ENCODE measurements at places on chromosomes 7 and 10. TPM values are rescaled to one million over a fixed set of nuclear protein-coding genes. Genes with fewer than 3 reads are reported as not detected.

DNA sequence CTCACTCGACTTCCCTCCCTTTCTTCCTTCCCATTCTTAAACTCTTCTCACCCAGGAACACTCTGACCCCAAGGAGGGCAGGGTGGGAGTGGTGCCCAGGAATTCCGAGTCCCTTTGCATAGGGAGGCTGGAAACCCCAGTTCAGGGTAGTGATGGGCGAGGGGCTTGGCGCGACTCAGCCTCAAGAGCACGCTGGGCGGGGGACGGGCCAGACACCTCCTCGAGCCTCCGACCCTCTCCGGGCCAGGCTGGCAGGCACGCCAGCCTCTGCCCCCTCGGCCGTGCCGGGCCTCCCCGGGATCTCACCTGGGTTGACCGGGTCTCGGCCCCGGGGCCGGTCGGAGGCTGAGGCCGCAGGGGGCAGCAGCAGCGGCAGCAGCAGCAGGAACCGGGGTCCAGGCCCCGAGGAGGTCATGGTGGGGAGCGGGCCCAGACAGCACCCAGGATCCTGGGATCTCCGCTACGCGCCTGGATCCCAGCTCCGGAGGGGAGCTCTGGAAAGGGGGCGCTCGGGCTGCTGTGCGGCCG lies 457 bp downstream of the PLOD3 start:
- no peaks in the 10 kb centered on the region for H3K27me3 ChIP-seq
- peaks cover 7% of the 10 kb centered on the region for H3K36me3 ChIP-seq
- no peak for DNase-seq
- H3K27ac ChIP-seq = peak overlapping the region; percentile 88
- H3K4me1 ChIP-seq = peaks cover 40% of the 10 kb centered on the region

DNA sequence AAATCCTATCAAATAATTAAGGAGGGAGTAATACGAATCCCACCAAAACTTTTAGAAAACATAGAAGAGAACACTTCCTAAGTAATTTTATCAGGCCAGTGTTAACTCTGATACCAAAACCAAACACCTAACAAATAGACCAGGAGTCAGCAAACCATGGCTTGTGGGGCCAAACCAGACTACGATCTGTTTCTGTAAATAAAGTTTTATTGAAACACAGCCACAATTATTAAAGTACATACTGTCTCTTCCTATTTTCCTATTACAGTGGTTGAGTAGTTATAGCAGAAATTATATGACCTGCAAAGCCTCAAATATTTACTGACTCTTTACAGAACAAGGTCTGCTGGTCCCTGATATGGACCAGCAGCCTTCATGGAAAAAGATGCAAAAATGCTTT lies 73.1 kb upstream of the ELN start:
- no peak for DNase-seq
- no peak overlapping the region for H3K4me3 ChIP-seq
- H3K27ac ChIP-seq = no peak overlapping the region
- no peaks in the 10 kb centered on the region for H3K36me3 ChIP-seq
- H3K27me3 ChIP-seq = peaks cover 38% of the 10 kb centered on the region
- H3K4me1 ChIP-seq = no peaks in the 10 kb centered on the region

GRCh38 chr7:155918720-155919390 lies 106.6 kb upstream of the SHH start:
- DNase-seq = peak; percentile 91
- H3K27ac ChIP-seq = peak overlapping the region; percentile 87
- H3K27me3 ChIP-seq = peaks cover 7% of the 10 kb centered on the region
- peaks cover 22% of the 10 kb centered on the region for H3K4me1 ChIP-seq
- H3K36me3 ChIP-seq = no peaks in the 10 kb centered on the region

GRCh38 chr7:77548206-77548605 lies 11.1 kb downstream of the PTPN12 start:
- no peaks in the 10 kb centered on the region for H3K27me3 ChIP-seq
- no peak overlapping the region for H3K4me3 ChIP-seq
- H3K27ac ChIP-seq = no peak overlapping the region
- DNase-seq = no peak

DNA sequence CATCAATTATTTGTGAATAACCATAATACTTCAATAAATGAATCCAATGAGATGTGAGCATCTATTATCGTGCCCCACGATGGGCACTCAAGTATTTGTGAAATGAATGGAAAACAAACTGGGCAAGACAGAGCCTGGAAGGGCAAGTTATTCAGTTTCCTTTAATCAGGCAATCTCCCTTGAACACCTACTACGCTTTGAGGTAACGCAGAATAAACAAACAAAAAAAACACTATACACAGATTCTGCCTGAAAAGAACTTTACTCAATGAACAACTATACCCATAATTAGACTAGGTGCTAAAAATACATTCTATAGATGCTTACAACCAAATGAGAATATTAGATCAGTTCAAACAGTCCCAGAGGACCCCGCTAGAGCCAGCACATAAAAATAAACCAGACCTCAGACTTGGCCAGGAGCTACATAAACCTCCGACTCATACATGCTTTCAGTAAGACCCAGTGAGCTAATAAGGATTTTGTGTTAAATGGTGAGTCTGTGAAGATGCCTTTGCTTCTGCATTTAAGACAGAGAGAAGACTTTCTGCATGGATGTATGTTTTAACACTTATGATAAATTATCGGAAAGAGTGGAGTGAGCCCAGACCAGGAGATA lies 121.3 kb downstream of the MPP7 start:
- DNase-seq = no peak
- H3K27ac ChIP-seq = peak overlapping the region; percentile 71
- H3K4me1 ChIP-seq = peaks cover 55% of the 10 kb centered on the region
- peaks cover 4% of the 10 kb centered on the region for H3K36me3 ChIP-seq
- H3K4me3 ChIP-seq = peak overlapping the region; percentile 20

DNA sequence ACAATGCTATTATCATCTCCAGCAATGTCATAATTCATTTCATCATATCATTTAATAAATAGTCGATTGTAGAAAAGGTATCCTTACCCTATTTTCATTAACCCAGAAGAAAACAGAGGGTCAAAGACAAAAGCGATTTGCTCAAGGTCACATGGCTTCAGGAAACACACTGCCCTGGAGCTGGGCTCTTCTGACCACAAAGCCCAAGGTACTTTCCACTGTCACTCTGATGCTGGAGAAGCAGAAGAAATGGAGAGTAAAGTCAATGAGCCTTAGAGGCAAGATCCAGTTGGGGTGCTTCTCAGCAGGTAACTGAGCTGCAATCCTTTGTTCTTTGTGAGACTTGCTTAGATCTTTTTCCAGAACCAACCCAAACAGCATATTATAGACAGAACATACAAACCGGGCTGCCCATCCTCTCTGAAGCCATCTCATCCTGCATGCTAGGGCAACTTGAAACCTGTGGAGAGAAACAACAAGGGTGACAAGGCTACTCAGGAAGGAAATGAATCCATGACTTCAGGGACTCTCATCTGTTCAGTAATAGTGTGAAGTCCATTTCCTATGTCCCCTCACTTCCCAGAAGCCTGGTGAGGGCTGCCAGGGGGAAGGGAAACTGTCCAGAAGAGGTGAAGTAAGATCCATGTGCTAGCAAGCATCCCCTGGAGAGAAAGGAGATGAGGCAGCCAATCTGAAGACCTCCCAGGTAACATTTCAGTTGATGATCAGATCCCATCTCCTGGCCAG lies 148.6 kb upstream of the SVIL start:
- peaks cover 2% of the 10 kb centered on the region for H3K36me3 ChIP-seq
- H3K4me1 ChIP-seq = peaks cover 47% of the 10 kb centered on the region
- H3K27ac ChIP-seq = peak overlapping the region; percentile 90
- H3K4me3 ChIP-seq = no peak overlapping the region
- DNase-seq = peak; percentile 53

NUDT13 gene
- 2.8 TPM for total RNA-seq

CRHR2 gene
- total RNA-seq = not detected

- no peaks in the 10 kb centered on the region for H3K27me3 ChIP-seq
- peak; percentile 69 for DNase-seq
- peak overlapping the region; percentile 8 for H3K27ac ChIP-seq
- peaks cover 4% of the 10 kb centered on the region for H3K4me1 ChIP-seq
- H3K4me3 ChIP-seq = no peak overlapping the region
- H3K36me3 ChIP-seq = peaks cover 64% of the 10 kb centered on the region
Observed at GRCh38 chr7:158740657-158741293, 36.2 kb upstream of the NCAPG2 start.

DNA sequence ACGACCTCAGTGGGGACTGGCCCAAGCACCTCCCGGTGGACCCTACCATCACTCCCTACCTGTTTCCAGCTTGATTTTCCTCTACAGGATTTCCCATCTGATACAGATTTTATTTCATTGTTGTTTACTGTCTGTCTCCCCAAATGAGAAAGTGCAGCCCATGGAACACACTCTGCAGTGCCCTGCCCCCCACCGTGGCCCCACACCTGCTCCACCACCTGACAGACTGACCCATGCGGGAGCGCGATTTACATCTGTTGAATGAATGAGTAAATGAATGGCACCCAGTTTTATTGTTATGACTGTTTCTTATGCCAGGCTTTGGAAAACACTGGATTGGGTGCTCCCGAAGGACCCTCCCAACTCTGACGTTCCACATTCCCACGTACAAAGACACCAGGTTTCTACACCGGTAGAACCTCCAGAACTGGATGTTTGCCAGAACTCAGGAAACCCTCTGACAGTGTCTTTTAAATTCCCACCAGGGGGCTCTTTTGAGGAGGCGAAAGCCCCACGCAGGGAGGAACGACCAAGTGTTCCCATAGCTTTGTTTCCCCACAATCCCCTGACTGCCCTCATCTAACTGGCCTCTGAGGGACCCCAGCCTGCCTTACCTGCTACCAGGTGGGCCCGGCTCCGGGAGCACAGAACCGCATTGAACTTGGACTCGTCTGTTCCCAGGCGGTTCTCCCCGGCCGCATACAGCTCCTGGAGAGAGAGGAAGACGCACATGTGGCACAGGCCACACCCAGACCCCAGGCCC lies 29.0 kb downstream of the PLAC9 start:
- no peak overlapping the region for H3K4me3 ChIP-seq
- DNase-seq = no peak
- H3K36me3 ChIP-seq = peaks cover 60% of the 10 kb centered on the region
- no peaks in the 10 kb centered on the region for H3K27me3 ChIP-seq
- H3K4me1 ChIP-seq = peaks cover 70% of the 10 kb centered on the region

- H3K4me3 ChIP-seq = no peak overlapping the region
- no peaks in the 10 kb centered on the region for H3K27me3 ChIP-seq
- H3K36me3 ChIP-seq = peaks cover 34% of the 10 kb centered on the region
- H3K4me1 ChIP-seq = peaks cover 5% of the 10 kb centered on the region
- H3K27ac ChIP-seq = peak overlapping the region; percentile 20
- no peak for DNase-seq
Observed at GRCh38 chr7:86932038-86932512, 127.4 kb downstream of the ELAPOR2 start.

INMT gene
- total RNA-seq = 1.5 TPM

GRCh38 chr10:62095181-62096122 lies 173.2 kb downstream of the RTKN2 start:
- DNase-seq = no peak
- H3K4me3 ChIP-seq = peak overlapping the region; percentile 42
- H3K27me3 ChIP-seq = no peaks in the 10 kb centered on the region
- peaks cover 67% of the 10 kb centered on the region for H3K4me1 ChIP-seq
- peak overlapping the region; percentile 94 for H3K27ac ChIP-seq
- peaks cover 56% of the 10 kb centered on the region for H3K36me3 ChIP-seq

- H3K36me3 ChIP-seq = no peaks in the 10 kb centered on the region
- no peak overlapping the region for H3K4me3 ChIP-seq
- H3K4me1 ChIP-seq = peaks cover 67% of the 10 kb centered on the region
Observed at GRCh38 chr10:89706011-89706410, 4.6 kb downstream of the KIF20B start.

DNA sequence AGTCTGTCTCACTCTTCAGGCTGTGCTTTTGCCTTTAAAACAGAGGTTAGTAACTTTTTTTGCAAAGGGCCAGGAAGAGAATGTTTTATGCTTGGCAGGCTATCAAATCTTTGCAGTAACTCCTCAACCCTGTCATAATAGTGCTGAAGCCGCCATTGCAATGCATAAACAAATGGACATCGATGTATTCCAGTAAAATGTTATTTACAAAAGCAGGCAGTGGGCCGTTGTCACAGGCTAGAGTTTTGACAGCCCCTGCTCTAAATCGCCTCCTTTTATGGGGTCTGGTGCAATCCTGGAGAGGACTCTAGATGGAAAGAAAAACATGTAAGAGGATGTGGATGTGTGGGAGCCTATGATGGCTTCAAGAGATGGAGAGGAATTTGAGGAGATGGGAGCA lies 568.3 kb downstream of the TYW1 start:
- H3K27ac ChIP-seq = no peak overlapping the region
- no peaks in the 10 kb centered on the region for H3K27me3 ChIP-seq
- H3K4me3 ChIP-seq = no peak overlapping the region
- H3K4me1 ChIP-seq = no peaks in the 10 kb centered on the region
- DNase-seq = no peak

GRCh38 chr10:110618230-110618610 lies 25.9 kb upstream of the RBM20 start:
- H3K36me3 ChIP-seq = no peaks in the 10 kb centered on the region
- H3K4me3 ChIP-seq = no peak overlapping the region
- H3K27me3 ChIP-seq = no peaks in the 10 kb centered on the region

- H3K27ac ChIP-seq = no peak overlapping the region
- no peak overlapping the region for H3K4me3 ChIP-seq
- H3K36me3 ChIP-seq = no peaks in the 10 kb centered on the region
- peaks cover 5% of the 10 kb centered on the region for H3K4me1 ChIP-seq
- no peak for DNase-seq
Observed at GRCh38 chr7:33743594-33743993, 161.7 kb upstream of the BMPER start.

TFR2 gene
- 0.19 TPM for total RNA-seq

PTPN20 gene
- total RNA-seq = not detected

GRCh38 chr7:604001-604883 lies 84.6 kb upstream of the PDGFA start:
- peak; percentile 95 for DNase-seq
- peak overlapping the region; percentile 65 for H3K4me3 ChIP-seq
- no peaks in the 10 kb centered on the region for H3K27me3 ChIP-seq
- H3K27ac ChIP-seq = peak overlapping the region; percentile 99

ZNF679 gene
- total RNA-seq = not detected

- H3K27me3 ChIP-seq = no peaks in the 10 kb centered on the region
- DNase-seq = no peak
- H3K4me1 ChIP-seq = peaks cover 3% of the 10 kb centered on the region
- no peak overlapping the region for H3K27ac ChIP-seq
- peaks cover 22% of the 10 kb centered on the region for H3K36me3 ChIP-seq
Observed at GRCh38 chr10:127182161-127182560, 14.2 kb downstream of the INSYN2A start.

RHEB gene
- 97.2 TPM for total RNA-seq

DNA sequence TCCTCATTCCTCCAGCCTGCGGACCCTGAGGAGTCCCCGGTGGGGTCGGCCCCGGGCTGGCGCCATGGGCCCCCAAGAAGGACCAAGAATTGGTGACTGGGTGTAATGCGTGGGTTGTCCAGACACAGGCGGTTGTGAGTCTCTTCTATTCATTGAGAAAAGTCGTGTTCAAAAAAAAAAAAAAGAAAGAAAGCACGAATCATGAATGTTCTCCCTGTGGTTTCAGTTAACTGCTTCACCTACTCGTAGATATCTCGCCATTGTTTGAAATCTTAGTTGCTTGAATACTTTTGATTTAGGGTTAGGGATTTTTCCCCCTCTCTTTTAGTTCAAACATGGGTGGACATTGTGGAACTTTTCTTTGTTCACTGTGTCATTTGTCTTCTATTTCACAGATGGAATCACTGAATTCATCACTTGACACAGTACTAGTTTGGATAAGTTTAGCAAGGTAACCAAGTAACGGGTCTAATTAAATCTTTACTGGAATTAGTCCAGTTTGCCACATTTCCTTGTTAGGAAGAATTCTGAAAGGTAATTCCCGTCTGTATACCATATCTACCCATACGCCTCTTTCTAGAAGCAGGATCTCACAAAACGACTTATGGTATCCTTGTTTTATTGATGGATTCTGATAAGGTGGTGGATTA lies 775 bp downstream of the STARD3NL start:
- peaks cover 13% of the 10 kb centered on the region for H3K27me3 ChIP-seq
- DNase-seq = no peak
- peak overlapping the region; percentile 98 for H3K27ac ChIP-seq
- H3K4me1 ChIP-seq = peaks cover 36% of the 10 kb centered on the region
- no peaks in the 10 kb centered on the region for H3K36me3 ChIP-seq
- peak overlapping the region; percentile 95 for H3K4me3 ChIP-seq
